Lung microvascular endothelial cell (primary cell): ENCODE measurements at places on chromosomes 3 and 15.
A peak's percentile ranks its signal among the peaks of the same experiment; 100 is the strongest.

DNA sequence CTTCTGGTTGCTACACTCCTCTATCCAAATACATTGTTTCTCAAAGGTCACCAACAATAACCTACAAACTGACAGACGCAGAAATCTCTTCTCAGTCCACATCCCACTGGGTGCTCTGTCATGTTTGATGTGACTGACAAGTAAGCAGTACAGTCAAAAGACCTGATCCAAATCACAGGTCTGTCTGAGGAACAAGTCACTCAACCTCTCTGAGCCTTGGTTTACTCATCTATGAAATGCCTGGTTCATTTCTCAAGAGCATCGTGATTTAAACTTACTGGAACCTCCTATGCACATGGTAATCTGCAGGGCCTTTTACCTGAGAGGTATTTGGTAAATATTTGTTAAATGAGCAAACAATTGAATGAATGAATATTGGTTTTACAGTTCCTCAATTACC is 5.5 kb downstream of the LRRC31 start:
- no peak for DNase-seq

GRCh38 chr3:61117045-61117898 is 134.0 kb downstream of the FHIT start:
- DNase-seq = no peak

DNA sequence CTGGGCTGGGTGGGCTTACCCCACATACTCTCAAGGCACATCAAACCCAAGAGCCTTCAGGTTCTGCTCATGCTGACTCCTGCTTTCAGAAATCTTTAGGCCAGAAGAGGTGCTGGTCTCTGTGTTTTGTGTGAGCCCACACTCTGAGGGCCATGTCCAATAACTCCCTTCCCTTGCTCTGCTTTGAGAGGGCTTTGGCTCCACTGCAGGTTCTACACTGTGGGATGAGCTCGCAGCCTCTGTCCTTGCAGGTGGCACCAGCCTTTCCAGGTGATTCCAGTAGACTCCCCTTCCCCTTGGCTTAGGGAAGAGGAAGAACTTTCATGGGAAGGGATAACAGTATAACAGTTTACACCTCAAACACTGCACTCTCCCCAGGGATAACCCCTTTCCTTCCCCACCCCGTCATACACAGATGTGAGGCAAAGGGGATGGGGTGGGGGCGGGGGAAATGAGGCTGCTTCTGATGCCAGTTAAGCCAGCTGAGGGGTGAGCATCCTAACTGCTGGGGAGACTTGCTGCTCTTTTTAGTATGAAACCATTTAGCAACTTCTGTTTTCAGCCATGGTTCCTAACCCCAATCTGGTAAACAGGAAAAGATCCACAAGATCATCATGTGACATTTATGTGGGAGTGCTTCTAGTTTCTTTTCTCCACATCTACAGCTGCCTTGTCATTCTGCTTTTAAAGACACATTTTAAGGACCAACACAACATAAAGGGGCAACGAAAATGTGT is 262.4 kb downstream of the SLC9A9 start:
- no peak for DNase-seq

DNA sequence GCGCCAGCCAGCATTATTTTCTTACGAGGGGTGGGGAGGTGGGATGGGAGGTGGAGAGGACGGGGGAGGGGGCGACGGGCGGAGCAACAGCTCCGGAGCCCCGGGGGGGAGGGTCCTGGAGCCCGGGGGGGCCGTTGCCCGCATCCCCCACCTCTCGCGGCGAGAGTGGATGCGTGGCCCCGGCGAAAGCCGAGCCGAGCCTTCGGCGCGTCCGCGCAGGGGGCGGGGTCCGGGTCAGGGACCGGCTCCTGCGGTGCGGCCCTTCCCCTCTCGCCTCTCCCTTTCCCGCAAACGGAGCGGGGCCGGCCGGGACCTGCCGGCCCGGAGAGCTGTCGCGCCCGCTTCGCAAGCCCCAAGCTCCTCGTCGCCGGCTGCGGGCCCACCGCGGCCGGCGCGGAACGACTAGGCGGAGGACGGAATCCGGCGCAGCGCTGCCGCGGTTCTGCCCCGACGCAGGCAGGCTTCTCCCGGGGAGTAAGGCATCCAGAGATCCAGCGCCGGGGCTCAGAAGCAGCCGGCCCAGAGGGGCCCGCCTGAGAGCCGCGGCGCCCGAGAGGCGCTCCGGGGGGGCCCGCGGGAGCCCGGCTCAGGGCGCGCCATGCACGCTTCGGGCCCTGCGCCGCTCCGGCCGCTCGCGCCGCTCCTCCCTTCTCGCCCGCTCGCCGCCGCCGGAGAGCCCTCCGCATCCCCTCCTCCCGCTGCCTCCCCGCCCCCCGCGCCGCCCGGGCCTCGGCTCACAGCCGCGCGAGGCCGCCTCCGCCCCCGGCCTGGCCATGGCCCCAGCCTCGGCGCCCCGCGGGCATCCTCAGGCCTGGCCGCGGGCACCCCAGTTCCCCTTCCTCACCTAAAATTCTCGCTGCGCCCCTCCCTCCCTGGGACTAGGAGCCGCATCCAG is 459 bp upstream of the ADCY5 start:
- peak; percentile 5 for DNase-seq
